ENCODE measurements at places on chromosomes 6 and 20.

DNA sequence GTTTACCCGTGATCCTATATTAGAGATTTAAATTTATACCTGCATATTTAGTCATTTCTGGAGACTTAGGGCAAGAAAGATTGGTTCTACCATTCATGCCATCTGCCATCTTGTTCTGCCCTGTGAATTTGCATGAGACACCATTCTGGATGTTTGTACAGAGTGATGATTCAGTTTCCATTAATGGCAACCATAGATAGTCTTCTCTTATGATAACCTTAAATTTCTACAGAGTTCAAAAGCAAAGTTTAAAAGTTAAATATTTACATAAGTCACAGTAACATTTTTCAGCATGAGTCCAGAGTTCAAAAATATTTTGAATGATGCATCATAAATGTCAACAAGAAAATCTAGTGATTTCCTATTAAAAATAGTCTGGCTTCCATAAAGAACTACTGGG is 23.2 kb downstream of the PLCB1 start:
- DNase-seq: no peak

DNA sequence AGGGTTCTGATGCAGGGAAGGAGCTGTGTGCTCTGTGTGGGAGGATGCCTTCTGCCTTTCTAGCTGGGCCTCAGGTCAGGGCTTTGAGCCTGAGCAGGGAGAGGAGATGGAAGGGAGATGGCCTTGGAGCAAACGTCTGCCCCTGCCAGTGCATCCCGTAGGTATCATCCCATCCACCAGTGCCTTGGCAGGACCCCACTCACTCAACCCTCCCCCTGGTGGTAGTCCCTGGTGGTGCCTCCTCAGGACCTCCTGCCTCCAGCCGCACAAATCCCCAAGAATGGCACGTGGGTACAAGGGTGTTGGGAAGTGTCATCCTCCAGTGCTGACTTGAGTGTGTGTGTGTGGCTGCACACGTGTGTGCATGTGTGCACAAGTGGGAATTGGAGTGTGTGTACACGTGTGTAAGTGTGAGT is 23.1 kb upstream of the MICB start:
- peak; percentile 28 for DNase-seq

GRCh38 chr6:30793521-30794194 is 49.3 kb upstream of the IER3 start:
- DNase-seq: no peak

DNA sequence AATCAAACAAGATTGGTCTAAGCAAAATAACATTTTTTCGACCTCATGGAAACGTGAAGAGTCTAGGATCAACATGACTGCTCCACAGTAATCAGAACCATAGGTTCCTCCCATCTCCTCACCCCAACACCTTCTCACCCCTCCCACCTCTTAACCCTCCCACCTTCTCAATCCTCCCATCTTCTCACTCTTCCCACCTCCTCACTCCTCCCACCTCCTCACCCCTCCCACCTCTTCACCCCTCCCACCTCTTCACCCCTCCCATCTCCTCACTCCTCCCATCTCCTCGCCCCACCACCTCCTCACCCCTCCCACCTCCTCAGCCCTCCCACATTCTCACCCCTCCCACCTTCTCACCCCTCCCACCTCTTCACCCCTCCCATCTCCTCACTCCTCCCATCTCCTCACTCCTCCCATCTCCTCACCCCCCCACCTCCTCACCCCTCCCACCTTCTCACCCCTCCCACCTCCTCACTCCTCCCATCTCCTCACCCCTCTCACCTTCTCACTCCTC is 567.4 kb downstream of the C6orf118 start:
- DNase-seq: no peak

- no peak for DNase-seq
These were observed 13.9 kb upstream of the AARS2 start for GRCh38 chr6:44327096-44327495.

DNA sequence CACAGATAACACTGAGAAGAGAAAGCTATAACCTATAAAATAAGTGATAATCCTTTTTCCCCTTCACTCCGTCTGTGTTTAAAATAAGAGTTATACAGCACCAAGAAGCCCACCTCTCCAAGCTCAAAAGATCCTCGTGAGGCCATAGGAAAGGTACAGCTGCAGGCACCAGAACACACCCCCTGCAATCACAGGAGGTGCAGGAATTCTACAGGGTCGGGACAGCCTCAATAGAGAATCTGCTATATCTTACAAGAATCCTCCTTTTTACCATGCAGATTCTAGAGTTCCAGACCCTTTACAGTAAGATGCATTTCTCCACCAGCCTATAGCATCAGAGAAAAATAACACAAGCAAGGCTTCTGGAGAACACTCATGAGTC is 5.0 kb upstream of the ADGRF1 start:
- no peak for DNase-seq

- DNase-seq: no peak
These were observed 1.5 kb downstream of the EPB41L1 start for GRCh38 chr20:36155991-36156390.

DNA sequence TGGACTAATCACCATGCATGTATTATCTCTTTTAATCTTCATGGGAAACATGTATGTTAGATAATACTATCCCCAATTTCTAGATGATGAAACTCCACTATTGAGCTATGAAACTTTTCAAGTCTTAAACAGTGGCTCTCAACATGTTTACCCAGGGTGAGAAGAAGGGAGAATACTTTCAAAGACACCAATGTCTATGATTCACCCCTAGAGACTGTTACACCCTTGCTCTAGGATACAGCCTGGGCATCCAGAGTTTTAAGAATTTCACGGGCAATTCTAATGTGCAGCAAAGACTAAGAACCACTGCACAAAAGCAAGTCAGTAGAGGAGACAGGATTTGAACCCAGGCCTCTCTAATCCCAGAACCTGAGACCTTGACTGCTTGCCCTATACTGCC is 47.8 kb downstream of the GFOD1 start:
- no peak for DNase-seq

- DNase-seq: no peak
These were observed 97.8 kb upstream of the JAG1 start for GRCh38 chr20:10771435-10772140.

DNA sequence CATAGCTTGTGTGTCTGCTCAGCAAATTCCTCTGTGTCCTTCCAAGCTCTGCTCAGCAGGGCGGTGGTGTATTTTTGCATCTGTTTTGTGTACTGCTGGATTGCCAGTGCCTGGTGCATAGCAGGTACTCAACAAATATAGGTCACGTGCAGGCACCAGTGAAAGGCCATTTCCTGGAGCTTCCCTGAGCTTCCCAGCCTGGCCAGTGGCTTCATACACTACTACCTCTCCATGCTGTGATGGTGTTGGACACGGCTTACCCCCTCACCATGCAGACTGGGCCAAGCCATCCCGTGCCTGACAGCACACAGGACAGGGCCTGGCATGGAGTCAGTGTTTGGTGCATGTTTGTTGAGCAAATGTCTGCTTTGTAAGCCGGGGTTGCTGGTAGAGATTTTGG is 7.7 kb upstream of the PHACTR3 start:
- DNase-seq: no peak

DNA sequence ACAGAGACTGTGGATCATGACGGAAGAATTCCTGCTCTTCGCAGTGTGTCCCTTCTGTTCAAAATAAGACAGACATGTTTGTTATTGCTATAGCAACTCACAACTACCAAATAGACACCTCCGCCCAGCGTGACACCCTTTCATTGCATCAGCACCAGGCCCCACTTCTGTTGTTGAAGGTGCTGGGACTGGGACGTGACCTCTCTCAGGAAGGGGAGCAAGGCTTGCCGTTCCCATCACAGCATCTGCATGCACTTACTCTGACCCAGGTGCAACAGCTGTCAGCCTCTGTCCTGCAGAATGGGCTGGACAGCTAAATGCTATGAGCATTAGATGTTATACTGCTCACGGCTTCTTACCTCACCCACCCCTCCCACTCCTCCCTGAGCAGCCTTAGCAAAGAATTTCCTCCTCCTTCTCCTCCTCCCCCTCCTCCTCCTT is 94.1 kb downstream of the DACT2 start:
- peak; percentile 42 for DNase-seq

GRCh38 chr20:61451953-61452352 is 199.9 kb downstream of the CDH4 start:
- DNase-seq: no peak

DNA sequence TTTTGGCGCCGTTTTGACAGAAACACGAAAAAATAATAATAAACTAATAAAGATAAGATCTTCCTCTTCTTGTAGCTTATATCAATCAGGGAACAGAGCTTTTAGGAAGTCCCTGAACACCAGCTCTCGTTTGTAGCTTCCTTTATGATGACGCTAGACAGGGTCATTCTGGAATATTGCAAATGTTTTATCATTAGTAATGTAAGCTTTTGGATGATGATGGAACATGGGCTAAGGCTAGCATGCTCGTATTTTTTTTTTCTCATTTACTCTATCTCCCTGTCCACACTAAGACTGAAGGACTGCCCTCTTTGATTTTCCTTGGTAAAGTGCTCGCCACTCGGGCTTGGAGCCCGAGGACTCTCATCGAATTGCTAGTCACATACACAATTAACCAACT is 22.1 kb upstream of the POM121L2 start:
- DNase-seq: no peak

- DNase-seq: no peak
These were observed 135.3 kb upstream of the RREB1 start for GRCh38 chr6:6972456-6972855.

All from neural progenitor cell (in vitro differentiated cells).